ENCODE measurements at places on chromosomes 11 and 22.

- no peak for DNase-seq
Measured at GRCh38 chr11:70080763-70081162, 2.6 kb downstream of the ANO1 start.

DNA sequence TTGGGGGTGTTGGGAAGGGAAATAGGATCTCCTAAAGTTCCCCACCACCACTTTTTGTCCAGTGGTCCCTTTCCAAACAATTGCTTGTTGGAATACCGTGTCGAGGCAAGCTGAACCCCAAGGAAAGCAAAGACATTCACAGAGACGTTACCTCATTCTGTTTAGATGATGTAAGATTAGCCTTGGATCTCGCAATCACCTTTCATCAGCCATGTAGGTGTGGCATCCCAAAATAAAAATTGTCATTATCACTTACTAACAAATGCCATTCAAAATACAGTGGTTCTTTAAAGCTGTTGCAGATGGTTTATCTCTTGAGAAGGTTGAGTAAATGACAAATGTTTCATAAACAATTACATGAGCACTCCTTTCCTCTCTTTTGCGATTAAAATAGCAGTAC, 86.5 kb upstream of the SLC25A18 start:
- no peak for DNase-seq

- no peak for DNase-seq
Measured at GRCh38 chr11:13745165-13745564, 76.7 kb downstream of the FAR1 start.

DNA sequence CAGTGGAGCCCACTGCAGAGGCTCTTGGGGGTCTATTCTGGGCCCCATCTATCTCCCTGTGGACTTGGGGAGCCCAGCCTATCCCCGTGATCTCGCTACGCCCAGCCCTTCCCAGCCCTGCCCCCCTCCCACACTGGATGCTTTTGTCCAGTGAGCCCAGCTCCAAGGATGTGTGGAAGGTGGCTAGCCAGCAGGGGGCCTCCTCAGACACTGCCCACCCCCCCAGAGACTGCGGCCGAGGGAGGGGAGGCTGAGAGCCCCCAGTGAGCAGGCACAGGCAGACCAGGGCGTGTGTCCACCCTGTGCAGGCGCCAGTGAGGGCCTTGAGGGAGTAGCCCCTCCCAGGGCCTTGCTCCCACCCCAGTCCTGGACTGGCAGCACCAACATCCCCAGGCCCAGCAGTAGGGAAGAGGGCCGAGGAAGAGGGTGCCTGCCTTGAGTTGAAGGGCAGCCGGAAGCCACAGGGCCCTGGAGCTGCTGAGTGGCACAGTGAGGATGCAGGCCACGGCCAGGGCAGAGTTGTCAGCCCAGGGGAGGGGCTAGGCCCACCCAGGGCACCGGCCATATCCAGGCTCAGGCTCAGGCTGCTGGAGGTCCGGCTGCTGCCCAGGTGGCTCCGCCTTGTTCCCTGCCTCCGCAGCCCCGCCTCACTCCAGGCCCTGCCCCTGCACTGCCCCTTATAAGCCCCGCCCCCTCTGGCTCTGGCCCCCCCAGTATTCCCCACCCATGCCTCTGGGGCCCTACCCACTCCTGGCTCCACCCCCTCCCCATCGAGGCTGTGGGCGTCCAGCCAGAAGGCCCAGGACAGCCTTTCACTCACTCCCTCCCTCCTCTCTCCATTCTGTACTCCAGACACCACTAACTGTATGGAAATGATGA, 28.0 kb downstream of the MOB2 start:
- peak; percentile 68 for DNase-seq

DNA sequence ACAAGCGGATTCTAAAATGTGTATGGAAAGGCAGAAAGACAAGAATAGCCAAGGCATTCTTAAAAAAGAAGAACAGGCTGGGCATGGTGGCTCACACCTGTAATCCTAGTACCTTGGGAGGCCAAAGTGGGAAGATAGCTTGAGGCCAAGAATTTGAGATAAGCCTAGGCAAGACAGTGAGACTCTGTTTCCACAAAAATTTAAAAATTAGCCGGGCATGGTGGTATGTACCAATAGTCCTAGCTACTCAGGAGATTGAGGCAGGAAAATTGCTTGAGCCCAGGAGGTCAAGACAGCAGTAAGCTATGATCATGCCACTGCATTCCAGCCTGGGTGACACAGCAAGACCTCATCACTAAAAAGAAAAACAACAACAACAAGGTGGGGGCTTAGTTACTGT, 46.0 kb upstream of the PPP2R1B start:
- no peak for DNase-seq

DNA sequence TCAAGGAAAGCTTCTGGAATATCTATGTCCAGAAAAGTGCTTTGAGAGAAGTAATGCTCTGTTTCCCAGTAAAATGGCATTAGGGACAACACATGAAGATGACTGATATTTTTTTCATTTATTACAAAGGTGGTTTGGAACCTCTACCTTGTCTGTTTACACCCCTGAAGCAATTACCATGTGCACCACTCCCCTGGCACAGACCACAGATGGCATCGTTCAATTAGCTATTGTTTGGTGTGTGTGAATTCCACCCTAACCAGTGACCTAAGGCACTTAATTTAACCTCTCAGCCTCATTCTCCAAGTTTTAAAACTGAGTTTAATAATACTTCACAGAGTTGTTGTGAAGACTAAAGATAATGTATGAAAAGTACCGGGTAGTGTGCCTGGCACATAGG, 127.6 kb upstream of the BMAL1 start:
- DNase-seq, result no peak

DNA sequence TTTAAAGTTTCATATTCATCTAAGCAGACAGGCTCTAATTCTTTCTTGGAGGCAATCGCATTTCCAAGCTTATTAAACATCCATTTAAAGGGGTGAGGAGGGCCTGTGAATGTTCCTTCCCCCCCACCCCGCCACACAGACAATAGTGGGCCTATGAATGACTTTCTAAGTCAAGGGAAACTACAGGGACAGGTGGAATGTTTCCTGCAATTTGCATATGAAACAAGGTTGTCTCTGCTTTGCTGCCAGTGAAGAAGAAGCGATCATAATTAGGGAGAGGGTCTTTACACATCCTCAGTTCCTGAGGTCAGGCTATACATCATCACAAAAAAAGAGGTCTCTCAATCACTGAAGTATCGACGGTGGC, 127.9 kb upstream of the OPCML start:
- DNase-seq, result no peak

DNA sequence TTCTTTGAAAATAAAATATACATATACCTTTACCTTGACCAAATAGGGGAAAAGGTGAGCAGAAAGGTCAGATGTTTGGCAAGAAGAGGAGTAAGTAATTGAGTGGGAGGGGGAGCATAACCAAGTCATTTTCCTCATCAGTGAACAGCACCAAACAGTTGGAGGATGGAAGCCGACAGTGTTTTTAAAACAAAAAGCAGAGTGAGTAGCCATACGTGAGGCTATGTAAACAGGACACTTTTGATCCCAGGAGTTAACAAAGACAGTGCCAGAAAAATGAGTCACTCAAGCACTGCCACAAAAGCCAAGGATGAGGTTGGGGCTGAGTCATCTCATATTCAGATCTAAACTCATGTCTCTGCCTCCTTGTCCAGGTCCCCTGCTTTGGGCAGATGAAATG, 734.7 kb downstream of the KCNA4 start:
- DNase-seq, result no peak

DNA sequence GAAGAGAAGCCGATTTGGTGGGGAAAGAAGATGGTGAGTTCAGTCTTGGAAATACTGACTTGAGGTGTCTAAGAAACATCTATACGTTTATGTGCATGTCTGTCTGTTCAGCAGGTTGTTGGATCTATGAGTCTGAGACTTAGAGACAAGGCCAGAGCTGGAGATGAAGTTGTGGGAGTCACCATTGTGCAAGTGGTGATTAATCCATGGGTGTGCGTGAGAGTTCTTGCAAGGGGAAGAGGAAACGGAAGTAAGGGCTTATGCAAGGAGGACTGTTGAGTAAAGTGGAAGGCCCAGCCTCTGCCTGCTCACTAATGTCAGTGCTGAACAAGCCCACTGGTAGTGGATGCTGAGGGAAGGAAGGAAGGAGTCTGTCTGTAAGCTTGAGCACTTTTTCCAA, 9.7 kb downstream of the TMEM45B start:
- no peak for DNase-seq

DNA sequence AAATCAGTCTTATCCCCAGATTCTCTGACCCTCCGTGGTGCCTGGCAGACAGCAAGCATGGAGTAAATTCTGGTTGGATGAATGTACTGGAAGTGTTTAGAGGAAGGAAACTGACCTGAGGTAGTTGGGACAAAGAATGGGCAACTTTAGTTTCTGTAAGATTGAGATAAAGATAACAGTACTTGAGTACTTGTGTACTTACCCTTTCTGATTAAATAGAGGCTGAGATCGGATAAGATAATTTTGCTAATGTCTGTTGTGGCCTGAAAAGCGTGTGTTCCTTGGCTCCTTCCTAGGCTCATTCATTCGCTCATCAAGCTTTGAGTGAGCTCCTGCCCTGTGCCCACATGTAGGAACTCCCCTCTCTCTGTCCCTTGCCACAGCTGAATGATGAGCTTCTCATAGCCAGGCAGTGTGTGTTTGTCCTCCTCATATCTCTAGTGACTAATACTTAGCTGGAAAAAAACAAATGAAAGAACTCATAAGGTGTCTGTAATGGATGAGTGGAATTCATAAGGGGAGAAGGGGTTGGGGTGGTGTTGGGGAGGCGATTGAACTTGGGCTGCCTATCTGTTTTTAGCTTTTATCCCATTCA, 118.1 kb downstream of the DBX1 start:
- DNase-seq, result no peak

GRCh38 chr11:87437133-87437843, 399.6 kb downstream of the TMEM135 start:
- no peak for DNase-seq

- DNase-seq, result no peak
Measured at GRCh38 chr11:86668929-86669328, 3.5 kb downstream of the ME3 start.

GRCh38 chr11:10925149-10925926, 67.5 kb upstream of the ZBED5 start:
- no peak for DNase-seq

DNA sequence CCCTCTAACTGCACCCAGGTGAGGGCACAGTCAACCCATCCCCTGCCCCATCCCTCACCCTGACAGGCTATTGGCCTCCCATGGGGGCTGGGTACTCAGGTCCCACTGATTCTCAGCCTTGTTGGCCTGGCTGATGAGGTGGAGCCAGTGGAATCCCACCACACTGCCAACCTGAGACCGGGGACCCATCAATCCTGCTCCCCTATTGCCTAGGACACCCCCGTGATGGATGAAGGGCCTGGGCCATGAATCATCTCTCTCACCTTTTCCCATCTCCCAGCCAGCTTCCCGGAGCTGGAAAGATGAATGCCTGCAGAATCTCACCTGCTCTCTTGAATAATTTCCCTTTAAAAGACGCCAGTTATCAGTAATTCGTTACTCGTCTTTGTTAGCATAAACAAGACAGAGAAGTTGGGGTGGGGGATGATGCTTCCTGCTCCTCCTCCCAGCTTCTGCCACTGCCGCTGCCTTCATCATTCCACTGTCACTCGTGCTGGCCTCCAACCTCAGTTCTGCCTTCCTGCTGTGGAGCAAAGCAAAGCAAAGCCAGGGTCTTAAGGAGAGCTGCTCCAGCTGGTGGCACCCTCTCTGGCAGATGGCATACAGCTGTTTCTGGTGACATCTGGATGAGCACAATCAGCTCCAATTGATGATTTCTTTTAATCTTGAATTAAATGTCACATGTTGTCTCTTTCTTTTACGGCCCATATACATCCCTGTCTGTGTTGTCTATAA, 204.0 kb upstream of the NECTIN1 start:
- no peak for DNase-seq

- DNase-seq, result no peak
Measured at GRCh38 chr11:90803366-90803765, 580.5 kb upstream of the CHORDC1 start.

GRCh38 chr11:120261931-120262330, 22.0 kb downstream of the POU2F3 start:
- no peak for DNase-seq

DNA sequence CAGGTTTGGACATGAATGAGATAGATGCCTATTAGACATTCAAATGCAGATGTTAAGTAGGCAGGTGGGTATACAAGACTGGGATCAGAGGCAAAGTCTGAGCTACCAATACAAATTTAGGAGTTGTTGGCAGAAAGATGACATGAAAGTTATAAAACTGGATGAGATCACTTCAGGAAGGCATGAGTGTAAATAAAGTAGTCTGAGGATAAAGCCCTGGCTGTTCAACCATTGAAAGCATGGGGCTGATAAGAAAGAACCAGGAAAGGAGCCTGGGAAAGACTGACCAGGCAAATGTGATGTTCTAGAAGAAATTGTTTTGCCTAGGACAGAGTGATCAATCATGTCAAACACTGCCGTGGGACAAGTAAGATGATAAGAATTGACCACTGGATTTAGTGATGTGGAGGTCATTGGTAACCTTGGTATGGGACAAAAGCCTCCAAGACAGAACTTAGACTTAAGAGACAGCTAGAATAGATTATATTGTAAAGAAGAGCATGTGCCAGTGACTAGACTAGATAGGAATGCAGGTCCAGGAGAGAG, 98.5 kb downstream of the EHF start:
- no peak for DNase-seq

GRCh38 chr11:130849215-130849568, 67.1 kb downstream of the SNX19 start:
- no peak for DNase-seq

DNA sequence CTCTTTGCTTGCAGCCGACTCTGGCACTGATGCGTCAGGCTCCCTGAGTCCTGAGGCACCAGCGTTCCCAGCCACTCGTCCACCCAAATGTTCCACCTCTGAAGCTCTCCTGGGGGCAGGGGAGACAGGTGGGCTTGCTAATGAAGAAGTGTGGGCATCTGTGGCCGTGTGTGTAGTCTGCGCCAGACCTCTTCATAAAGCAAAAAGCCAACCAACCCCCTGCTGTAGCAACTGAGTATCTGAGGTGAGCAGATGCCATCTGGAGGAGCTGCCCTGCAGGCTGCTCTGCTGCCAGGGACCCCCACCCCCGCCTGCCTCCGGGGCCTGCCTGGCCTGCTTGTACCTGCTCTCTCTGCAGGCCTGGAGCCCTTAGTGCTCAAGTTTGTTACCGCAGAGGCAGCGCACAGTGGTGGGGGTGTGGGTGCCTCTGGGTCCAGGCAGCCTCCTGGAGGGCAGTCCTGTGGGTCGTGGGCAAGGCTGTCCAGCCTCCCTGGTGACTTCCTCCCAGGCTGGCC, 272.5 kb downstream of the TBC1D22A start:
- DNase-seq, result no peak

- DNase-seq, result no peak
Measured at GRCh38 chr11:82373781-82374542, 359.7 kb downstream of the FAM181B start.

DNA sequence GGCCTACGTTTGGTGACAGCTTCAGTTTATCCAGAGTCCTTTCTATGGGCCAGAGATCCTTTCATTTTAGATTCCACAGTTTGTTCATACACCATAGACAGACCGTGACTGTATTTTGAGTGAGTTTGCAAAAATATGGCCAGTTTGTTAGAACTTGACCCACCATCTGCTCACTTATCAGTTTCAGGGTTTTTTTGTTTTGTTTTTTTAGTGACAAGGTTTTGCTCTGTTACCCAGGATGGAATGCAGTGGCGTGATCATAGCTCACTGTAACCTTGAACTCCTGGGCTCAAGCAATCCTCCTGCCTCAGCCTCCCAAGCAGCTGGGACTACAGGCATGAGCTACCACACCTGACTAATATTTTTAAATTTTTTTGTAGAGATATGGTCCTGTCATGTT, 9.1 kb upstream of the CKAP5 start:
- DNase-seq, result no peak
